ENCODE measurements at places on chromosomes 16 and 17.

GRCh38 chr16:24920568-24920967 lies 74.8 kb downstream of the SLC5A11 start:
- no peak for DNase-seq

DNA sequence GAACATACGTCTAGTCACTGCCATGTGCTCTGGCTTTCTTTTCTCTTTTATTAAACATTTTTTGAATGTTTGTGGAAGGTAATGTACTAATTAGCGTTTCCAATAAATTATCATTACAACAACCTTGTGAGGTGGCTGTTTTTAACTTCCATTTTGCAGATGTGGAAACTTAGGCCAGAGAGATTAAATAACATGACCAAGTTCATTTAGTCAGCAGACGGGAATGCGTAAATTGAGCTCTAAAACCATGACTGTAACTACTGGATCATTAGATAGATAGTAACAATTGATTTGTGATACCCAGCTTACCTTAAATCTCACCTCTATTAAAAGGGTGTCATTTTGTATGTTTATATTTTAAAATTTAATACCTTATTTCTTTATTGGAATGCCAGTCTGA lies 49.4 kb downstream of the RABEP1 start:
- no peak for DNase-seq

GRCh38 chr17:34609210-34609609 lies 29.8 kb downstream of the TMEM132E start:
- no peak for DNase-seq

DNA sequence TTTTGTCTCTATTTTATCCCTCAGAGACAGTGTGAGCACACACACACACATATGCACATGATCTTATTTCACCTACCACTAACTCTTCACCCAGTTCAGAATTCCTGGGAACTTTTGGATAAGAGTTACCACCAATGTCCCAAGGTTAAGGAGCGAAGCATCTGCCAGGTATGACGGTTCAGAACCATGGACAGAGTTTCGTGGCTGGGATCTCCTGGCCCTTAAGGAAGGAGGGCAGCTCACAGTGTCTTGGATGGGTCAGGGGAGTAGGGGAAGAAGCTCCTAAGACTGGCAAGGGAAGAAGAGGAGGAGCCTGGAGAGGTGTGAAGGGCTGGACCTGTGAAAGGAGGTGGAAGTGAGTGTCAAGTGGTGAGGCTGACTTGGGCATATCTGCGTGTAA lies 23.0 kb upstream of the TMEM132E start:
- DNase-seq: no peak

- DNase-seq: no peak
These were observed 34.3 kb downstream of the MYH3 start for GRCh38 chr17:10622617-10623485.

DNA sequence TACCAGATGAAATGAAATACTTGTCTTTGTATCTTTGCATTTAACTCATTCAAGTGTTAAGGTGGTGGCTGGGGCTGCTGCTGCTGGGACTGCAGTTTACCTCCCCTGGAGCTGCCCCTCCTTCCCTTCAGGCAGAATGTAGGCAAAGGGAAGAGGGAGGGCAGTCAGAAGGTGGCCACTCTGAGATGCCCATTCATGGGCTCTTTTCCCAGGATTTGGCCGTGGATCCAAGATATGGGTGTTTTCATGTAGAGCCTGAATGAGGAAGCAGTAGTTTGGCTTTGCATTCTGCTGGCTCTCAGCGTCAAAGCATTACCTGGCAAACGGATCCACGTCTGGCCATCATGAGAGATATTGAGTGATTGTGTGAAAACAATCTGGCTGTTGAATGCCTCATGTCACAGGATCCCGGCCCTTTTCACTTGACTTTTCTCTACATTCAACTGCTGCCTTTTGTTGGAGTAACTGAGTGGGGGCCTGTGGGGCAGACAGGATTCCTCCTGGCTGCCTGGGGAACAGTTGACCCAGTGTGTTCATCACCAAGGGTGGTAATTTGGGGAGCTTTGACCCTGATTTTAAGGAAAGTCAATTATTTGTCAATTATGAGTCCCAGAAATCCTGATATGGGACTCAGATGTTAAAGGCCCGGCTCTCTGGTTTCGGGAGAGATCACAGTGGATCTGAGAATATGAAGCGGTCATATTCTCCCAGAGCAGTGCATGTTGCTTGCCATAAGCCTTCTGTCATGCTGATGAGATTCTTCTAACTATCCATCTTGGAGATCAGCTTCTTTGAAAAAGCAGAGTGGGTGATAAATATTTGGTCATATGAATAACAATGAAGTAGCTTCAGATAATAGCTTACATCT lies 236.8 kb downstream of the IRX3 start:
- DNase-seq: no peak

DNA sequence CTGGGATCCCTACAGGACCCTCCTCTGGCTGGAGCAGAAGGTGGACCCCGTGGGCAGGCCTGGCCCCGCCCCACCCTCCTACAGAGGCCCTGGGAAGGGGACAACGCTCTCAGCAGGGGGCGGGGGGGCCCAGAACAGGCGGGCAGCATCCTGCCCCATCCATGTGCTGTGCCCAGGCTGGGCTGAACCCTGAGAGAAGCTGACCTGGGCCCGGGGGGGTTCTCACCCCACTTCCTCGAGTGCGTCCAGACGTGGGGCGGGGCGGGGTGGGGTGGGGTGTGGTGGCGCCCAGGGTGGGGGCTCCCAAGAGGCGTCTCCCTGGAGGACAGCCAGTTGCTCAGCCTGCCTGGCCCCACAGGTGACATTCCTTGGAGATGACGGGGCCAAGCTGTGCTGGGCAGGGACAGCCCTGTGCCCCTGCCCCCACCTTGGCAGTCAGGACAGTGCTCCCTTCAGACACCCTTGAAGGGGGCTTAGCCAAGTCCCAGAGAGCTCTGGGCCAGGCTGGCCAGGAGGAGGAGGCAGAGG lies 390 bp upstream of the UNC13D start:
- peak; percentile 89 for DNase-seq

DNA sequence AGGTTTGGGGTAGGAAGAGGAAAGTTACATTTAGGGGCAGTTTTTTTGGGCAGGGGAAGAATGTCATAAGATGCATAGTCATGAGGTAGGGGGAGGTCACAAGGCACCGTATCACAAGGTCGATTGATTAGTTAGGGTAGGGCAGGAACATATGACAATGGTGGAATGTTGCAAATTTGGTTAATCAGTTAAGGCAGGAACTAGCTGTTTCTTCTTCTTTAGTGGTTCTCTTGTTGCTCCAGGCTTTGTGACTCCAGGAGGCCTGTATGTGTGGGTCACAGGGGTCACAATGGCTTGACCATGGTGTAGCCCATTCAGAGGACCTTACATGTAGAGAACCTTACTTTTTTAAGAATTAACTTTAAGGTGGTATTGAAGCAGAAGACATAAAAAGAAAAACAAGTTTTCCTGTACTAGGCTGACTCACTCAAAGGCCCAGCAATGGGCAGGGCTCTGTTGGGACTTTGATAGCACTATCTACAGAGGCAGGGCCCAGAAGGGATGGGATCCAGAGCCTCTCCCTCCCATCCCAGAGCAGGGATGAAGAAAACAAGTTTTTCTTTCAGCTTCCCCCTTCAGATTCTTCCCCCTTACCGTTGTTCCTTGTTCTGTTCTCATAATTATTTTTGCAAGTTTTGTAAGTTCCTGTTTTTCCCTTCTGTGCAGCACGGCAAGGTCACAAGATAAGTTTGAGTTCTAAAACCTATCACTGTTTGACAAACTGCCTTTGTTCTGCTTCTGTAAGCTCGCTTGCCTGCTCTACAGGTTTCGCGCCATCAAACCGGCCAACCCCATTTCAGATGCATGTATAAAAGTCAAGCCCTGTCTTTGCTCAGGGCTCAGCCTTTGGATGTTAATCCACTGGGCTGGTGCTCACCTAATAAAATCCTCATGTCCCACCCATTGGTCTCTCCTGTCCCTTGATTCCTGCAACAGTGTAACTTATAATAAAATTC lies 45.8 kb upstream of the ATF7IP2 start:
- DNase-seq: no peak

DNA sequence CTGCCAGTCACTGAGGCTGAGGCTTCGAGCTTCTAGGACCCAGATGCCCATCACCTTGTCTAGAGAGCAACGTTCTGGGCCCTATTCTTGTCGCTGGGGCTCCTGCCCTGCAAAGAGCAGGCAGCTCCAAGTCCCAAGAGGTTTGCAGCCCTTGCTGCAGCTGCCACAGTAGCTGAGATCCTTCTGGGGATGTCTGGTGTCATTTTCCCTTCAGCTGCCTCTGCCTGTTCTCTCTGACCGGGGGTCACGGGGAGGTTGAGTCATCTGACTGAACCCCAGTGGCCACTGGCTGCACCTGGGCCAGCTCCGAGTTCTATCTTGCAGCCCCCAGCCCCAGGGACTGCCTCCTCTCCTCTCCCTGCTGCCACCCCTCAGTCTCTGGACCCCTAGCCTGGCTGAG lies 4.9 kb downstream of the WSCD1 start:
- DNase-seq: no peak

GRCh38 chr17:40342504-40343218 lies 21.9 kb downstream of the GJD3 start:
- peak; percentile 89 for DNase-seq

Measured in osteoblast (primary cell).